Stimulated activated CD4-positive, alpha-beta T cell treated with anti-CD3 and anti-CD28 coated beads, Interleukin-4, amount 100 ng/mL, for 4 hours (primary cell): ENCODE measurements at places on chromosomes 11 and 22.

DNA sequence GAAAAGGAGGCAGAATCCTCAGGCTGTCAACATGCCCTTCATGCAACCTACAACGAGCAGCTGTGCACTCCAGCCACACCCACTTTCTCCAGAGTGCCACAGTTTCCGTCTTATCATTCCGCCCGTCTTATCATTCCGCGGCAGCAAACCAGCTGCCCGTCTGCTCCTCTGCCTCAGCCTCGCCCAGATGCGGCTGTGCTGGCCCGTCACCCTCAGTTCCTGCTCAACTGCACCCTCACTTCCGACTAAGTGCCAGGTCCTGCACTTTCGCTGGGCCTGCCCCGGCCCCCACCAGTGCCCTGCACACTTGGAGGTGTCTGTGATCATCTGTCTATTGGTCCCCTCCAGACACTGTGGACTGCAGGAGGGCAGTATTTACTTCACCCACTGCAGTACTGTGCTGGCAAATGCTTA, 43.7 kb downstream of the MICAL3 start:
- peak; percentile 18 for DNase-seq

- no peak for DNase-seq
Measured at GRCh38 chr11:126202646-126203359, 8.6 kb downstream of the RPUSD4 start.

DNA sequence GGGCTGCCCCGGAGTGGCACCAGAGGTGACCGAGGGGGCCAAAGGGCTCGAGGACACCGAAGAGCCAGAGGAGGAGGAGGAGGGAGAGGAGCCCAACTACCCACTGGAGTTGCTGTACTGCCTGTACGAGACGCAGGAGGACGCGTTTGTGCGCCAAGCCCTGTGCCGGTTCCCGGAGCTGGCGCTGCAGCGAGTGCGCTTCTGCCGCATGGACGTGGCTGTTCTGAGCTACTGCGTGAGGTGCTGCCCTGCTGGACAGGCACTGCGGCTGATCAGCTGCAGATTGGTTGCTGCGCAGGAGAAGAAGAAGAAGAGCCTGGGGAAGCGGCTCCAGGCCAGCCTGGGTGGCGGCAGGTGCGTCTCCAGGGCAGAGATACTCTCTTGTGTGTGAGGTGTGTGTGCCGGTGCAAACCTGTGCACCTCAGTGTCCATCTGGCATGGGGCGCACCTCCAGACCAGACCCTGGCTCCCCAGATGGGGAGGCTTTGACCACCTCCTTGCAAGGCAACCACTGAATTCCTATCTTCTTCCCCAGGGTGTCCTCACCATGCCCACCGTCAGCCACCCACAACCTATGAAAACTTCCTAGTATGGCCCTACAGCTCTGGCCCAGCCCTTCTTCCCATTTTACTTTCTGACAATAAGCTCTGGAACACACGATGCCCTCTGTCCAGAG, 3.4 kb downstream of the NLRP6 start:
- no peak for DNase-seq

GRCh38 chr22:46507451-46508425, 29.7 kb downstream of the CELSR1 start:
- DNase-seq: no peak

DNA sequence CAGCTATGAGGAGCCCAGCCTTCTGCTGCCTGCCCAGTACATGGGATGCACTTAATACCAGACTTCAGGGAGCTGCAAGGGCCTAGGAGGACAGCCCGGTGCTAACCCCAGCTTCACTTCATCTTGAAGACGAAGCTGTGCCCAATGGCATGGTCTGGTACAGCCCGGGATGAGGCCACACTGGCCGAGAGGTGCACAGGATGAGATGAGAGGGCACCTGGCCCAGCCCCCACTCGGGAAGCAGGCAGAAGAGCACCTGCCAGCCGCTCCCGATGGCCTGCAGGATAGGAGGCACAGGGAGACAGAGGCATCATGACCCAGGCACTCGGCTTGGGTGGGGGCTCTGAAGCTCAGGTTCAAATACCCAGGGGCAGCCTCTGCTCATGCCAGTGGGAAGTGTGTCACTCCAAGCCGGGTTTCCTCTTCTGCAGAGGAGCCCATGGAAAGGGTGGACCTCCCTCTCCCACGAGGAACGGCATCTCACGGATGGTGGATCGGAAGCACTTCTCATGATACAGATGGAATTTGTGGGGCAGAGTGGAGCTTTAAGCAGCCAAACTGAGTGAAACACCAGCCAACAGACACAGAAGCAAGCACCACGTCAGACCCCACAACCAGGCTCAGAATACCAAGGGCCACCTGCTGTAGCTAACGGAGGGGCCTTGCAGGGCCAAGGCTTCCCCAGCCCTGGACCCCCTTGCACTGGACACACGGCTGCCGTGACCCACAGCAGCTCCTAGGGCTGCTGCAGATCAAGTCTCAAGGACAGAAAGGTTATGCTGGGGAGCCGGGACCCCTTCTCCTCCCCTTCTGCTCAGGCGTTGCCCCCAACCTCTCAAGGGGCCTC, 875.2 kb downstream of the BRD1 start:
- no peak for DNase-seq

GRCh38 chr22:28441720-28442263, 237.8 kb downstream of the TTC28 start:
- no peak for DNase-seq

DNA sequence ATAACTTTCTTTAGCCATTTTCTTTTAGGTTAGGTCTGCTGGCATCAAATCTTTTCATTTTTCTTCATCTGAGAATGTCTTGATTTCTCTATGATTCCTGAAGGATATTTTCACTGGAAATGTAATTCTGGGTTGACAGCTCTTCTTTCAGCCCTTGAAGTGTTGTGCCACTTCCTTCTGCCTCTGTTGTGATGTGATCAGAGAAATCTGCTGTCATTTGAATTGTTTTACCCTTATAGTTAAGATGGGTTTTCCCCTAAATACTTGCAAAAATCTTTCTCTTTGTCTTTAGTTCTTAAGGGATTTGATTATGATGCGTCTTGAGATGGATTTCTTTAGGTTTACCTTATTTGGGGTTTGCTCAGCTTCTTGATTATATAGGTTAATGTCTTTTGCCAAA, 23.0 kb downstream of the USP47 start:
- no peak for DNase-seq

GRCh38 chr11:75541193-75542087, 15.7 kb upstream of the GDPD5 start:
- DNase-seq: no peak

DNA sequence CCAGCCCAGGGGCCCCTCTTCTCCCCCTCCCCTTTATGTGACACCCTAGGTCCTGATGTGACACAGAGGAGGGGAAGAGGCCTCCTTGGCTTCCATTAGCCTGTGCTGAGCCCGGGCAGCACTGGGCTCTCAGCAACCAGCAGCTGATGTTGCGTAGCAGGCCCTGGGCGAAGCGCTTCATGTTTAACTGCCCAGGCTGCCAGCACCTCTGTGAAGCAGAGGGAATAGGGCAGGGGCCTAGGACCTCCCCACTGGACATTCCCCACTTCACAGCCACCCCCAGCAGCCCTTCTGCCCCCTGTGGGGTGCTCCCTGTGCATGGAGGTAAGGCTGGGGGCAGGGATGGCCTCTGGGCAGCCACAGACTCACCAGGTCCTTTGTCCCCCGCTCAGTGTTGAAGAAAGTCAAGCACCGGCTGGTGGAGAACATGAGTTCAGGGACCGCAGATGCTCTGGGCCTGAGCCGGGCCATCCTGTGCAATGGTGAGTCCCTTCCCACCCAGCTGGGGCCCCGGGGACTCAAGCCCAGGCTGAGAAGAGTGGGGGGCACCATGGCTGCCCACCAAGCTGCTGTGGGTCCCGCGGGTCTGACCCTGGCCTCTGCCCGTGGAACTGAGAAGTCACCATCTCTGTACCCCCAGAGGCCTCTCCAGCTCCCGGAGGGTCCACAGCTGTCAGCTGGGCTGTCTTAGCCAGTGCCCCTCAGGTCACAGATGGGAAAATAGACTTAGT, 11.6 kb downstream of the PICK1 start:
- no peak for DNase-seq

DNA sequence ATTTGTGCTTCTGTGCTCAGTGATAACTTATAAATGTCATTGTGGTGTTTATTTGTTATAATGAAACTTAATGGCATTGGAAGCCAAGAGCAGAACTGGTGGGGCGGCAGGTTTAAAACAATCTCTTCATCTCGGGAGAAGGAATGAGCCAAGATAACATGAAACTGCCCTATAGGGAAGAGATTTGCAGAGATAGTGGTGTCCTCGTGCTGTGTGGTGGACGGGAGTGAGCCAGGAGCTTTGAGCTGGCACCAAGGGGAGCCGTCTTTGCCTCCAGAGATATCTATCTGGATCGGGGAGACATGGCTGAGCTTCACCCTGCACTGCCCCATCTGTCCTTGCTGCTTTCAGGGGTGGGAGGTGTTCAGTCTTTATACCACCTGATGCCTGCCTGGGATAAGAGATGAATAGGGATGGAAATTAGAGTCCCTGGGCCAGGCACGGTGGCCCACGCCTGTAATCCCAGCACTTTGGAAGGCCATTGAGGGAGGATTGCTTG, 189.6 kb downstream of the ST3GAL4 start:
- DNase-seq: no peak

DNA sequence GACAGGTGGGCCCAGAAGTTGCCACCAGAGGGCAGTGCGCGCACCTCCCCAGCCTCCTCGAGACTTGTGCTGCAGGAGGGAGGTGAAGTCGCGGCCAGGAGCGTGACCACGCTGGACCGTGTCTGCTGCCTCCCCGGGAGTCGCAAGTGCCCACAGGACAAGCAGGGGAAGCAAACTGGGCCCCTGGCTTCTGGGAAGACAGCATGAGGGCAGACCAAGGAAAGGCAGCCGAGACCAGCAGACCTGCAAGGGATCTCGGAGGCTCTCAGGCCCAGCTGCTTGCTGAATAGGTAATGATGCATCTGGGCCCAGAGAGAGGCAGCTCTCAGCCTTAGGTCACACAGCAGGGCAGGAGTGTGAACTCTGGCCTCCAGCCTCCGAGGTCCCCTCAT, 17.0 kb upstream of the IL2RB start:
- DNase-seq: peak; percentile 83

DNA sequence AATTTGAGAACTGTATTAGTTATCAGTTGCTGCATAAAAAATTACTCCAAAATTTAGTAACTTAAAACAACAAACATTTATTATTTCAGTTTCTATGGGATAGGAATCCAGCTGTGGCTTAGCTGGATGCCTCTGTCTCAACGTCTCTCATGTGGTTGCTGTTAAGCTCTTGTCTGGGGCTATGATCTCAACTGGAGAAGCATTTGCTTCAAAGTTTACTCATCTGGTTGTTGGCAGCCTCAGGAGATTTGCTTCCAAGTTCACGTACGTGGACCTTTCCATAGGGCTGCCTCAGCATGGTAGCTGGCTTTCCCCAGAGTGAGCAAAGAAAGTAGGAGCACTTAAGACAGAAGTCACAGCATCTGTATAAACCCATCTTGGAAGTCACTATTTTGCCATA, 144.9 kb upstream of the SESN3 start:
- no peak for DNase-seq

DNA sequence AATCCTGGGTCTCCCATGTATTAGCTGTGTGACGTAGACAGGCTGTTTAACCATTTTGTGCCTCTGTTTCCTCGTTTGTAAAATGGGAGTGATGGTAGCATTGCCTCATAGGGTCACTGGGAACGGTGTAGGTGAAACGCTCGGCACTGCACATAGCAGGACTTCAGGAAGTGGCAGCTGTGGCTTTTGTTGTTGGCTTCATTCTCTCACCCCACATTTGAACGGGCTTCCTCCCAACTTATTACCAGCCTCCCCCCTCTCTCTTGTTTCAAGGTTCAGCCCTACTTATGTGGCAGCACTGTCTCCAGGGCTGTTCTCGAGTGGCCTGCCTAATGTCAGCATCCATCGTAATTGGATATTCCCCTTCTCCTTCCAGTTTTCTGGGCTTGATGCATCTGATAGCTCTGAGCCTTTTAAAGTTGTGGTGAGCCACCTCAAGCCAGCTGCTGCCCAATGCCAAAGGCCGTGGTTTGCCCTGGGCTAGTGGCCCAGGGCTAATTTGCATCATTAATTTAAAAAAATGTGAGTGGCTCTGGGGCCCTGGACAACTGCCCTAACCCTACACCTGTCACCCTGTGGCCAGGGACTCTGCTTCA, 217.8 kb upstream of the TBCEL start:
- no peak for DNase-seq

DNA sequence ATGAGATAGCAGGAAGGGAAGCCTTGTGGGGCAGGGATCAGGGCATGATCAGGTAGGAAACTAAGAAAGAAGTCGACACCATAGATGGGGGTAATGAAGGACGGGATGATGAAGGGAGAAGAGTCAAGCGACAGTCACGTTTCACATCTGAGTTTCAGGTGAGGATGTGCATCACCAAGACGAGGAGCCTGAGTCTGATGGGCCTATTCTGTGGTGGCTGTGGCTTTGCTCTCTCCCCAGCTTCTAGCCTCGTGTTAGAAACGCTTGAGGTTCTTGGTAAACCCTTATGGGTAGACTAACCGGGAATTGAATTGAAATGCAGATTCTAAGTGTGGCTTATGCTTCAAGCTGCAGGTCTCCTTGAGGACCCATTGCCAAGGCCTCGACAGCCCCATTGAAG, 45.6 kb upstream of the LMO1 start:
- no peak for DNase-seq

DNA sequence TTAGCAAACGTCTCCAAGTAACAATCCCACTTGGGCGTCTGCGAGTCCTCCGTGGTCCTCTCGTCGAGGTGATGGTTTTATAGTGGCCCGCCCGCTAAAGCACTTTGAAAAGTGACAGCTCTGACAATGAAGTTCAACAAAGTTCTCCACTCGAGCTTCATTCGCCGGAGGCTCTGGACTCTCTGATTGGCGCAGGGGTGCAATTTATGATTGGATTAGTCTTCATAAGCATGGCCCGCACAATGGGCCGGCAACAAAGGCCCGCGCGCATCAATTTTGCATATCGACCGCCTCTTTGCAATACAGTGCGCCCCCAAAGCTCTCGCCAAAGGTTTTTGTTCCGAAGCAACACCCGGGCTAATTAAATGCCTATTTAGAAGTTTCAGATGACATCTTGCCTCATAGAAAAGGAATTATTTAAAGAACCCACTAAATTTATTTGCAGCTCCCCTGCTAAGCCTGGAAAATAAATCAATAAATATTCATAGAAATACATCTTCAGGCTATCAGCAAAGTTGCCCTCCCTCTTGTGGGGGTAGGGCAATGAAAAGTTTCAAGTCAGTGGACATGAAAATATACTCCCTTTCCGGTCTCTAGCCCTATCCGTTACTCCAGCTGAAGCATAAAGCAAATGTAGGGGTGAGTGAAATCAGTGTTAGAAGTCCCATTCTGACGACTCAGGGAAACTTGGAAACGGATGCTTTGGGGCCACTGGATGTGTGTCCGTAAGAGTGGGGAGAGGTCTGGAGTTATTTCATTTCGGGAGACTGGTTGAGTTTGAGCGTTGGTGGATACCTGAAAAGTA, at the start of gene DBX1:
TSS of gene DBX1 (minus strand) at position 51 of the 805 bp plus-strand sequence. CDS start 151 bp downstream, outside the sequence.
- DNase-seq: no peak

DNA sequence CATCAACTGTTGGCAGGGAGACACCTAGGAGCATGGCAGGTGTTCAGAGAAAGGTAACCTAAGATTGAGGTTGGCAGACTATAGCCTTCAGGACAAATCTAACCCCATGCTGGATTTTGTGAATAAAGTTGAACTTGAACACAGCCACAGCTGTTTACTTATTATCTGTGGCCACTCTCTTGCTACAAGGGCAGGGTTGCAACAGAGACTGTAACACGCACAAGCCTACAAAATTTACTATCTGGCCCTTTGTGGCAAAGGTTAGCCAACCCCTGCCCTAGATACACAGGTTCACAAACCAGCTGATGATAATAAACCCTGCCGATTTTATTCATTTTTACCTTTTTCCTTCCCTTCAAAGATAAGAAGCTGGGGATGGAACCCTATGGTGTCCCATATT, 2.5 kb downstream of the THYN1 start:
- no peak for DNase-seq
